ENCODE measurements at places on chromosomes 2 and 18. TPM values are rescaled to one million over a fixed set of nuclear protein-coding genes. Genes with fewer than 3 reads are reported as not detected.
A peak's percentile ranks its signal among the peaks of the same experiment; 100 is the strongest.

The PTCD3 gene
- 57.4 TPM for polyA plus RNA-seq

The LYG2 gene
- polyA plus RNA-seq, result 0.09 TPM

The COLEC12 gene
- polyA plus RNA-seq, result 6.5 TPM

- DNase-seq, result no peak
These were observed 6.5 kb downstream of the PTMA start for GRCh38 chr2:231714639-231715498.

The PAX8 gene
- polyA plus RNA-seq, result 0.41 TPM

- DNase-seq, result no peak
These were observed 481.6 kb upstream of the MYT1L start for GRCh38 chr2:2812648-2813047.

- peak; percentile 8 for DNase-seq
These were observed 809 bp downstream of the DBI start for GRCh38 chr2:119367472-119368099.

Data from thymus (tissue), 14 donors.